ENCODE measurements at places on chromosomes 13 and 19.

DNA sequence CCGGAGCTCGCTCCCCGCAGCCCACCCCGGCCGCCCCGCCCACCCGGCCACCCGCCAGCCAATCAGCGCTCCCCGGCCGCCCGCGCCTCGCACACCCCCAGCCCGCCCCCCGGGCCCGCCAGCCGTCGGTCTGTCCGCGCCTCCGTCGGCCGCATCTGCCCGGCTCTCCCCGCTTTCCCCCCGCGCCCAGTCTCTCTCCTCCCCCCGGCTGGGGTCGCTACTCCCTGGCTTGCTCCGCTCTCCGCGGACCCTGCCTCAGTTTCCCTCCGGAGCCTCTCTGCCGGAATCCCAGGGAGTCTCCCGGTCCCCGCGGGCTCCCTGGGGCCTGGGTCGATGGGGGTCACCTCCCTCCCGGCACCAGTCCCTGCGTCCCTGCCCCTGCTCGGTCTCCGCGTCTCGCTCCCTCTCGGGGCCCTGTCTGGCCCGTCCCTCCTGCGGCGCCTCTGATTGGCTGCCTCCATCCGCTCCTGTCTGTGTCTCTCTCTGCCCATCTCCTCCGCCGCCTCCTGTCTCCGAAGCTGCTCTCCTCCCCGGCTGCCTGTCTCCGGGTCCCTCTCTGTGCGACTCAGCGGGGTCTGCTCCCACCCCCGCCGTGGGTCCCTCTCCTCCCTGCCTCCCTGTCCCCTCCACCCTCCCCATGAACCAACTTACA is 484 bp downstream of the IL11 start:
- DNase-seq = no peak

GRCh38 chr13:45328661-45329111 is 12.3 kb downstream of the TPT1 start:
- DNase-seq = no peak

GRCh38 chr19:6976197-6976596 is 45.0 kb downstream of the MBD3L2B start:
- DNase-seq = no peak

- DNase-seq = no peak
Observed at GRCh38 chr13:104327211-104327610, 1261.0 kb upstream of the SLC10A2 start.

- no peak for DNase-seq
Observed at GRCh38 chr13:25783601-25784024, 268.2 kb downstream of the SHISA2 start.

- peak; percentile 15 for DNase-seq
Observed at GRCh38 chr13:20161275-20161950, 561 bp upstream of the GJA3 start.

- DNase-seq = peak; percentile 68
Observed at GRCh38 chr19:38729653-38730469, 14.4 kb downstream of the CAPN12 start.

DNA sequence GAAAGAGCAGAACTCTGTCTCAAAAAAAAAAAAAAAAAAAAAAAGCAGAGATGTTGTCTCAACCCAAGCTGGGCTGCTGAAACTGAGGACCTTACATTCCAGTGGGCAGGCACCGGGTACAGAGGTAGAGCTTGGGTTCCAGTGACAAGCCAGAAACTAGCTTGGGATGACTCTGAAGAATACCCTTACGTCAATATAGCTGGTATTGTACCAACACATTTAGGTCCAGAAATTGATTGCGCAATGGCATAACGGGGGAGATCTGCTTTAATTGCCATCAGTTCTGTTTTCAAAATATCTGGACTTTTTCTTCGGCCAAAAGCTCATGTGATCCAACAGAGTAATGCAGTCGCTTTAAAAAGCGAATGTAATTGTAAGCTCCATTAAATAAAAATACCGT is 103.1 kb upstream of the UBL3 start:
- no peak for DNase-seq

- no peak for DNase-seq
Observed at GRCh38 chr13:57634839-57635165, 3.3 kb downstream of the PCDH17 start.
